Metanephros (tissue), 2 donors: ENCODE measurements at places on chromosomes 3 and 15. TPM values are rescaled to one million over a fixed set of nuclear protein-coding genes. Genes with fewer than 3 reads are reported as not detected.

SENP8 gene
- total RNA-seq = 3.4 TPM

TSC22D2 gene
- 45.0 TPM for total RNA-seq

NAALADL2 gene
- 37.1 TPM for total RNA-seq

LTF gene
- 24.8 TPM for total RNA-seq
